ENCODE measurements at places on chromosomes 5 and 9. TPM values are rescaled to one million over a fixed set of nuclear protein-coding genes. Genes with fewer than 3 reads are reported as not detected.

DNA sequence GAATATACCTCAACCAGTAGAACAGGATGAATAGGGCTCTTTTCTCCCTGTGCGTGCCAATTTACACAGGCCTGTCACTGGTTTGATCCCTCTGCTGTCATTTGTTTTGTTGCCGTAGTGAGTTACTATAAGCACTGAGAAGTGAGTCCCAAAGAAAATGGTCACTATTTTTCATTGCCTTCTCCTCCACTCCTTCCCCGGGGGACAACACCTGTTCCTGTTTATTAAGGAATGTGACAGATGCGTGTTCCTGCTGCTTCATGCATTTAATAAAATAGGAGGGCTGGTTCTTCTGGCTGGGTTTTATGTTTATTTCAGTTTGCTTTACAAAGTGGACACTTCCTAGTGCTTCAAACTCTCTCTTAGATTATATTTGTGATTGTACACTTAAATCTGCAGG lies 6.4 kb downstream of the THBS4 start:
- no peaks in the 10 kb centered on the region for H3K36me3 ChIP-seq
- no peak overlapping the region for H3K27ac ChIP-seq
- H3K4me1 ChIP-seq = no peaks in the 10 kb centered on the region
- peaks cover 19% of the 10 kb centered on the region for H3K27me3 ChIP-seq

GRCh38 chr9:125545845-125546244 lies 161.2 kb downstream of the MAPKAP1 start:
- no peak overlapping the region for H3K4me3 ChIP-seq
- DNase-seq = no peak
- H3K27ac ChIP-seq = no peak overlapping the region
- peaks cover 6% of the 10 kb centered on the region for H3K36me3 ChIP-seq
- no peaks in the 10 kb centered on the region for H3K4me1 ChIP-seq

GRCh38 chr5:116575326-116576052 lies 866 bp upstream of the SEMA6A start:
- no peaks in the 10 kb centered on the region for H3K36me3 ChIP-seq
- H3K27me3 ChIP-seq = peaks cover 11% of the 10 kb centered on the region
- no peak overlapping the region for H3K4me3 ChIP-seq

DNA sequence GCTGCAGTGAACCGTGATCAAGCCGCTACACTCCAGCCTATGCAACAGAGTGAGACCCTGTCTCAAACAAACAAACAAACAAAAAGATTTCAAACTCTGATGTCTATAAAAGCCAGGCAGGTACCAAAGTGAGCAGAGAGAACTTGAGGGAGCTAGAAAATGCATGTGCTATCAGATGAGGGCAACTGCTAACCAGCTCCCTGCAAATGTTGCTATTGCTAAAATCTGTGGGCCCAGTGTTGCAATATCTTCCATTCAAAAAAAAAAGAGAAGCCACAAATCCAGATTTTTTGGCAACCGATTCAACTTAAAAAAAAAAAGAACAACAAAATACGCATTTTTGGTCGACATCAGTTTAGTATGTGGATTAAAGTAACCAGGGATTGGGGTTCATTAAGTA lies 5.5 kb downstream of the UBE2D2 start:
- DNase-seq = no peak
- peak overlapping the region; percentile 81 for H3K4me3 ChIP-seq
- peaks cover 11% of the 10 kb centered on the region for H3K36me3 ChIP-seq

DNA sequence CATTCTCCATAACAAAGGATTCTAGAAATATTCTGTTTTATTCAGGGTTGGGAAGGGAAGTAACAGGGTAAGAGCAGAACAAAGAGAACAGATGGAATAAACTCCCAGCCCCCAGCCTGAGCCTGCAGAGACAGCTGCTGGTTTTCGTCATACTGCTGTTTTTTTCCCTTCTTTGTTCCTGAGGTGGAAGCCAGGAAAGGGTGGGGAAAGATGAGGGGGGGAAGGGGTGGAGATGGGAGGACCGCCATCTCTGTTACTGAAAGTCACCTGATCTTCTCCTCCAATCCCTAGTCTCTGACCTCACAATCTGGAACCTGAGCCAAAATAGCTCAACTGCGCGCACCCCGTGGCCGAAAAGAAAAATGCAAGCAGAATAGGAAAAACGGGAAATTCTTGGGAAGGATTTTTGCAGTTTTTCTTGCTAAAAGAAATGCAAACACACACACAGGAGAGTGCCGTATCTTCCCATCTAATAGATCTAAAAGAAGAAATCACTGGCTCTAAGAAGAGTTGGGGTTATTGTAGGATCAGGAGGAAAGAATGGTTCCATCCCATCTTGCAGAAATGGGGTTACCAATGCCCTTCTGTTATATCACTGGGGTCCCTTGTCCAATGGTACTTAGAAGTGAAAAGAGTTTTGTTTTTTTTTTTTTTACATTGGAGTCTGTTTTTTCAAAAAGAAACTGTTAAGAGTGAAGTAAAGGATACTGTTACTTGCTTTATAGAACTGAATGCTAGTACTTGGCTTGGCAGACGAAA lies 57.9 kb downstream of the DIAPH1 start:
- H3K4me3 ChIP-seq = no peak overlapping the region
- DNase-seq = no peak
- no peak overlapping the region for H3K27ac ChIP-seq
- no peaks in the 10 kb centered on the region for H3K27me3 ChIP-seq
- H3K4me1 ChIP-seq = peaks cover 16% of the 10 kb centered on the region

GRCh38 chr5:124576848-124577409 lies 169.5 kb downstream of the ZNF608 start:
- H3K36me3 ChIP-seq = no peaks in the 10 kb centered on the region
- H3K4me3 ChIP-seq = no peak overlapping the region
- H3K4me1 ChIP-seq = no peaks in the 10 kb centered on the region
- H3K27ac ChIP-seq = no peak overlapping the region
- H3K27me3 ChIP-seq = no peaks in the 10 kb centered on the region

DNA sequence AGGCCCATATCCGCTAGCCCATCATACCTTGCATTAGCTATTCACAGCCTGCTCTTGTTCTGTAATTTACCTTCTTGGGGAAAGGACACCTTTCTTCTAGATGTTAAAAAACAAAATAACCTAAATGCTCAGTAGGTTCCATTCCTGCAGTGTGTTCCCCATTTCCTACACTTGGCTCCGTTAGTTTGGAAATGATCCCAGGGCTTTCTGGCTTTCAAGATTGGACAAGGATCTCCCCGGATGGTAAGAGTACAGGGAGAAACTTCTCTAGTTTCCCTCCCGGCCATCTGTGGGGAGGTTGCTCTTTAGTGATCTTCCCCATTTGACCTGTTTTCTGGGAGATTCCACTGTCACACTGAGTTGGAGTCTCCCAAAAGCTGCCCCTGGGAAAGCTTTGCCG lies 27.3 kb upstream of the STC2 start:
- H3K4me1 ChIP-seq = no peaks in the 10 kb centered on the region
- H3K36me3 ChIP-seq = no peaks in the 10 kb centered on the region
- no peak overlapping the region for H3K4me3 ChIP-seq
- no peak overlapping the region for H3K27ac ChIP-seq

- no peak overlapping the region for H3K27ac ChIP-seq
- H3K4me1 ChIP-seq = no peaks in the 10 kb centered on the region
- H3K27me3 ChIP-seq = no peaks in the 10 kb centered on the region
- H3K36me3 ChIP-seq = no peaks in the 10 kb centered on the region
- H3K4me3 ChIP-seq = no peak overlapping the region
- no peak for DNase-seq
Measured at GRCh38 chr5:98168871-98169270, 604.6 kb upstream of the RGMB start.

DNA sequence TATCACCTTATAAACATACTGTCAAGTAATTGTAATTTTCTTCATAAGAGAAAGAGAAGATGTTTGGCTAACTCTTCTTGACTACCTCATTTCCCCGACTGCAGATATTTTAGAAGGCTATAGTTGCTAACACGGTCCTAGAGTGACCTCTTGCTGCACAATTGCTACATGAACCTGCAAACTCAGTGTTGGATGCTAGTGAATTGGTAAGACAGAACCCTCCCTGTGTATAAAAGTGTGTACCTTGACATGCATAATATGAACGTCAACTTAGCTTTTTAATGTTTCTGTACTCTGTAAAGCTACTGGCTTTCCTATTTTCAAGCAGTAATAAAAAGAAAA lies 46.7 kb upstream of the CER1 start:
- no peak overlapping the region for H3K4me3 ChIP-seq
- no peaks in the 10 kb centered on the region for H3K36me3 ChIP-seq
- no peaks in the 10 kb centered on the region for H3K4me1 ChIP-seq
- no peaks in the 10 kb centered on the region for H3K27me3 ChIP-seq
- no peak for DNase-seq
- H3K27ac ChIP-seq = no peak overlapping the region

- no peak overlapping the region for H3K4me3 ChIP-seq
- H3K27me3 ChIP-seq = no peaks in the 10 kb centered on the region
- no peak for DNase-seq
Measured at GRCh38 chr5:23474315-23474714, 33.1 kb upstream of the PRDM9 start.

- no peak overlapping the region for H3K4me3 ChIP-seq
- H3K27ac ChIP-seq = no peak overlapping the region
- no peak for DNase-seq
- no peaks in the 10 kb centered on the region for H3K27me3 ChIP-seq
- H3K4me1 ChIP-seq = no peaks in the 10 kb centered on the region
Measured at GRCh38 chr5:89628876-89629635, 746.1 kb upstream of the MEF2C start.

DNA sequence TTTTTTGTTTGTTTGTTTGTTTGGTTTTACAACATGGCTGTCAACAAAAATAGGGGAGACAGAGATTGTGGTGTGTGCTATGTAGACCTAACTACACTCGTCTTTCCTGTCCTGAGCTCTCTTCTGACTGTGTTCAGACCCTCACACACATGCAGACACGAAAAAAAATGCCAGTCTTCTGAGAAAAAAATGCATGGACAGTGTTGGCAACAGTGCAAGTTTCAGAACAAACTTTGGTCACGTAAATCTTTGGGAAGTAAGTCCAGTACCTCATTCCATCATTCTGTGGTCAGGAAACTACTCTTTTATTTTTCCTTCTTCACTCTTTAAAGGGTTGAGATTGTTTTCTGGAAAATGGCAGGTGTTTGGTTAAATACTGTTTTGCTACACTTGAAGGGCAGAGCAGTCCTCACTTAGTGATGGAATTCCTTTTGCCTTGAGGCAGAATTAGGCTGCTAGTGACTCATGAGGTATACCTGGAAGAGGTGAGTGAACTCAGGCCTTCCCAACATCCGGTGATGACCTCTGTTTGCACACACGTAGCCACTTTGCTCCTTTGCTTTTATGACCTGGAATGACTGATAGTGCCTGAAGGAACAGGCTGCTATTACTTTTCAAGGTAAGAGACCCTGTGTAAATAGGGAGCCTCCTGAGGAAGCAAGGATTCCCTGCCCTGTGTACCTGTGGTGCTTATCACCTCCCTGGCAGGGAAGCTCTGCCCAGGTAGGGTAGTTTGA lies 81.6 kb upstream of the TNFAIP8 start:
- H3K4me1 ChIP-seq = peaks cover 90% of the 10 kb centered on the region
- no peak for DNase-seq
- no peaks in the 10 kb centered on the region for H3K27me3 ChIP-seq
- peak overlapping the region; percentile 88 for H3K27ac ChIP-seq

DNA sequence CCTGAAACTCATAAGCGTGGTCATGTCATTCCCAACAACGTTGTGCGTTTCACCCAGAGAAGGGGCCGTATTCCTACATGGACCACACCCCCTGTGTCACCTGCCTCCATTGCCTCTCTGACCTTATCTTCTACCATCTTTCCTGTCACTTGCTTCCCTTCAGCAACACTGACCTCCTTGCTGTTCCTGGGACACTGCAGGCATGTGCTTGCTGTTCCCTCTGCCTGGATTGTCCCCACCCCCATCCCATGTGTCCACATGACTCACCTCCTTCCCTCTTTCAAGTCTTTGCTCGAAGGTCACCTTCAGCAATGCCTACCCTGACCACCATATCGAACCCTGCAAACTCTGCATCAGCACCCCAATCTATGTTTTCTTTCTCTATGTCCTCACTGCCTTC lies 133.2 kb upstream of the ZNF618 start:
- H3K4me1 ChIP-seq = no peaks in the 10 kb centered on the region
- H3K27ac ChIP-seq = no peak overlapping the region
- no peak overlapping the region for H3K4me3 ChIP-seq
- no peaks in the 10 kb centered on the region for H3K27me3 ChIP-seq
- no peaks in the 10 kb centered on the region for H3K36me3 ChIP-seq
- no peak for DNase-seq

- no peak for DNase-seq
- no peaks in the 10 kb centered on the region for H3K4me1 ChIP-seq
- no peaks in the 10 kb centered on the region for H3K36me3 ChIP-seq
Measured at GRCh38 chr5:178337334-178337741, 104.7 kb upstream of the PHYKPL start.

GRCh38 chr9:23820451-23821374 lies 5.3 kb downstream of the ELAVL2 start:
- H3K27ac ChIP-seq = no peak overlapping the region
- DNase-seq = no peak

The ANKRD18B gene
- not detected for total RNA-seq

The PTGES gene
- total RNA-seq = not detected

The ESM1 gene
- total RNA-seq = 0.42 TPM

The BAAT gene
- 0.15 TPM for total RNA-seq

The POLR3G gene
- total RNA-seq = 0.91 TPM

The TMEM252 gene
- not detected for total RNA-seq

The LCP2 gene
- total RNA-seq = 351 TPM

The SLCO6A1 gene
- not detected for total RNA-seq

The TRIM36 gene
- not detected for total RNA-seq

The UIMC1 gene
- 80.7 TPM for total RNA-seq

The TMC1 gene
- not detected for total RNA-seq

The TXNDC8 gene
- not detected for total RNA-seq

The TTC23L gene
- total RNA-seq = not detected

The ENG gene
- total RNA-seq = 3.6 TPM

The SLC6A3 gene
- total RNA-seq = not detected

All from CD4-positive, CD25-positive, alpha-beta regulatory T cell (primary cell).